ENCODE measurements at places on chromosomes 13 and 19.
A peak's percentile ranks its signal among the peaks of the same experiment; 100 is the strongest.

- no peak for DNase-seq
These were observed 33.8 kb upstream of the SGCG start for GRCh38 chr13:23146811-23147625.

DNA sequence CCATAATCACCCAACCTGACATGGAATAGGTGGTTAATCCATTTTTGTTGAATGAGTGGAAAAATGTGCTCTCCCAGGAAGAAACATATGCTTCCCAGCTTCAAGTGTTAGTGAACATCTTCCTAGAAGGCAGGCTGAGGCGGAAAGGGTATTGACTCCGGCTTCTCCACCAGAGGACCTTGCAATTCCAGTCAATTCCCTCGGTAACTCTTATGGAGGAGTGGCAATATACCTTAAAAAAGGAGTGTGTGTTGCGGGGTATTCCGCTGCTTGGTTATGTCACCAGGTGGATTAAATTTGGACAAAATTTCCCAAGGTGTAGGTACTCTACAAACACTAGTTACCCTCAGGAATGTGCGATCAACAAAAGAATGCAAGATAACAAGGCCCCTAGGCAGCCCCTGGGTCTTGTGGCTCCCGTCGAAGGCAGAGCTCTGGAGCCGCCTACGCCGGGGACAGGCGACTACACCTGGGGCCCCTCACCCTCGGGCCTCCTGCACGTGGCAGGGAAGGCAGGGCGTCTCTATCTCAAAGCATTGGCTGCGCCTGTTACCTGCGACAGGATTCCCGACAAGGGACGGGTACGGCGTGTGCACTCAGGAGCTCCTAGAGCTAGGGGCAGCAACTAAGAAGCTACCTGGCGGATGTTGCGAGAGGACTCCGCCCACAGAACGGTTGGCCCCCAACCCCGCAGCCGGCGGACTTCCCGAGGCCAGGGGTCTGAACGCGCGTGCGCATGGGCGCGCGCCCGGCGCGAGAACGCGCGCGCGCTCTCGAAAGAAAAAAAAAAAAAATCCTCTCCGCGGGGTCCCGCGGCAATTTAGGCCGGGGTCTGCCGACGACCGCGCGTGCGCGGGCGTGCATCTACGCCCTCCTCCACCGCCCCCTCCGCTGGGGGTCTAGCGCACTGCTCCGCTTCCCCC lies at the start of gene WDR87:
TSS of gene WDR87 (minus strand) at position 649 of the 923 bp plus-strand sequence. CDS start 8,355 bp downstream, outside the sequence.
- DNase-seq: peak; percentile 37

DNA sequence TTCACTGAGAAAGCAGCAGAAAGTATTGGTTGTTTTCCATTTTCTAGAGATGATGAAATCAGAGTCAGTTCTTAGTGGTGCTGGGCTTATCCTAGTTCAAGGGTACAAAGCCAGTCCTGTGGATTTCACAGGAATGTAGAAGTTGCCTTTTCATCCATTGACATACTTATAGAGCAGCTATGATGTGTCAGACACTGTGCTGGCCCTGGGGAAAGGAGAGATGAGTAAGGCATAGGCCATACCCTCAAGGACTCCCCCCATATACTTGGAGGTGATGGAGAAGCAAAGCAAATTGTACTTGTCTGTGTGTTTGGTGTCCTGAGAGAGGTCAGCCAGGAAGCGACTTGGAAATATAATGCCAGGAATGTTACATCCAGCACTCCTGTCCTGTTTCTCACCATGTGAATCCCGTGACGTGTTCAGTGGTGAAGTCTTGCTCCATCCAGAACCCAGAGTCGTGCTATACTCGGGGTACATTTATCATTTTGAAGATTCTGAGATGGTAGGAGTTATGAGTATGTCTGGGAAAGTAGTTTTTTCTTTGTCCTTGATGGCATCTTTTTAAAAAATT lies 22.6 kb downstream of the ERCC5 start:
- peak; percentile 49 for DNase-seq

- DNase-seq: peak; percentile 74
These were observed 3.1 kb upstream of the C13orf46 start for GRCh38 chr13:113976711-113977684.
